ENCODE measurements at places on chromosomes 1 and 21. TPM values are rescaled to one million over a fixed set of nuclear protein-coding genes. Genes with fewer than 3 reads are reported as not detected.

The KRTAP12-2 gene
- not detected for total RNA-seq

The TMEM79 gene
- total RNA-seq, result 3.5 TPM

The DNAH14 gene
- 15.2 TPM for total RNA-seq

The ICOSLG gene
- 4.6 TPM for total RNA-seq

The TNFRSF18 gene
- total RNA-seq, result 1.3 TPM

The EIF4G3 gene
- total RNA-seq, result 54.6 TPM

The GGPS1 gene
- 36.4 TPM for total RNA-seq
